Activated CD8-positive, alpha-beta memory T cell treated with anti-CD3 and anti-CD28 coated beads for 48 hours (primary cell): ENCODE measurements at places on chromosomes 2 and 18.

DNA sequence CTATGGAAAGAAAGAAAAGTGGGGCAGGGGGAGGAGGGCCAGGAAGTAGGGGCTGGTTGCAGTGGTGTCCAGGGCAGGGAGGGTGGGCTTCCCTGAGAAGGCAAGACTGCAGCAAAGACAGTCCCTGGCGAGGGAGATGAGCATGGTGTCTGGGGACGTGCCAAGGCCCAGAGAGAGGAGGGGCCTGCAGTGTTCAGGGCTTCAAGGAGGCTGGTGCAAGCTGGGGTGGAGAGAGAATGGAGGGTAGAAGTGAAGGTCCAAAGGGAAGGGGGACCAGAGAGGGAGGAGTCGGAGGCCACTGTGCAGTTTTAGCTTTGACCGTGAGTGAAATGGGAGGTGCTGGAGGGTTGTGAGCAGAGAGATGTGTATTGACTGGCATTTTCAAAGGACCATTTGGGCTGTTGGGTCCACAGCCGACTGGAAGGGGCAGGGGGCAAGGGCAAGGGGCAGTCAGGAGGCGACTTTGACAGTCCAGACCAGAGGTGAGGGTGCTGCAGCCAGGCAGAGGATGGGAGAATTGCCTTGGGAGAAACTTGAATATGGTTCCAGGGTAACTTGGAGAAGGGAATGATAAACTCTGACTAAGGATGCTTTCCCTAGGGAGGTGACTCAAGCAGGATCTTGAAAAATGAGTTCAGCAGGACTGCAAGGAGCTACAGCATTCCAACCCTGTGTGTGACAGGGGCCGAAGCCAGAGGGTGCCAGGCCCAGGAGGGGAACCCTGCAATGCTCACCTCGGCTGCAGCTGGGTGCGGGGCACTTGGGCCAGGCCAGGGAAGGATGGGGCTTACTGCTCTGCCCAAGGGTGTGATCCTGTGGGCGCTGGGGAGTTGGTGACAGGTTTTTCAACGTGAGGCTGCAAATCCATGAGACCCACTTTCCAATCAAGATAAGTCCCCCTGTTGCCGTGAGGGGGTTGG, 177.1 kb upstream of the HAAO start:
- no peak for DNase-seq

DNA sequence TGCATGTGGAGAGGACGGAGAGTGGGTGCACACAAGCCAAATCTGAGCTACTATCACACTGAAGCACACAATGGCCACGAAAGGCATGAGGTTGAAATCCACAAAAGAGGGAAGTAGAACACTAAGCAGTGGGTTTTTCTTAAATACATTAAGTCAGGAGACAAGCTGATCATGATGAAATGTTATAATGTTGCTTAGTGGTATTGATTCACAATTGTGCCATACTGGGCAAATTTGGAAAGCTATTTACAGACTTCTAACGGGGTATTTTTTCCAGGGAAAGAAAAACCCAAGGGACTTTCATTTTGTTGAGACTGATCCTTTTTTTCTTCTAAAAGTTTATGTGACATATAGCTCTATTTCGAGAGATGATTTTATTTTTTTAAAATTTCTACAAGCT, 100.8 kb upstream of the CNGA3 start:
- no peak for DNase-seq

GRCh38 chr2:239027391-239028252, 179.7 kb downstream of the TWIST2 start:
- DNase-seq, result no peak

DNA sequence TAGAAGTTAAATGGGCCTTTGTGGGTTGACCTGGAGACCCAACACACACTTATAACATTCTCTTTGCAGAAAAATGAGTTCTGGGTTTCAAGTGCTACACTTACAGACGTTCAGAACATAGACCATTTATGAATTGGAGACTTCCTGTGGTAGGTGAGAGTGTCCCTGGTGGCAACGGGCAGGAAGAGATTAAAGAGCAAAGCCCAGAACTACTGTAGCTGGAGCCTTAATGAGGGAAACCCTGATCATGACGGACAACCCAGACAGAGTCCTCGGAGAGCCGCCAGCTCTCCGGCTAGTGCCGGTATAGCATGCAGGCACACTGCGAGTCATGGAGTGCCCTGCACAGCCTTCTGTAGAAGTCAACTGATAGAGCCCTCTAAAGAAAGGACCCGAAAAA, 44.5 kb upstream of the RMDN2 start:
- DNase-seq, result no peak

GRCh38 chr2:55130849-55131248, 80.6 kb upstream of the RTN4 start:
- no peak for DNase-seq

DNA sequence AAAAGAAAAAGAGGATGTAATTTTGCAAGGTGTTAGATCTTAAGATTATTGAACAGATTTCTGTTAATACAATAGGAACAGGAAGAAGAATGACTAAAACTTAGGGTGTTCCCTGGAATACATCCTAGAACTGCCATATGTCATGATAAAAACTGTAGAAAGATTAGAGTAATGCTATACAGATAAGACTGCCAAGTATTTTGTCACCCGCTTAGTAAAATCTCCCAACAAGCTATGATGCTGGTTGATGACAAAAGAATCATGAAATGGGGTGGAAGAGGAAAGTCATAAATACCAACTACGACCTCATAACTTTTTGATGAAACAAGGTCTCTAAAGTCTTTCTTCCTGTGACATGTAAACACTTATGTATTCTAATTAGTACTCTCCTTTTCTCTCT, 163.6 kb upstream of the COL3A1 start:
- DNase-seq, result no peak

DNA sequence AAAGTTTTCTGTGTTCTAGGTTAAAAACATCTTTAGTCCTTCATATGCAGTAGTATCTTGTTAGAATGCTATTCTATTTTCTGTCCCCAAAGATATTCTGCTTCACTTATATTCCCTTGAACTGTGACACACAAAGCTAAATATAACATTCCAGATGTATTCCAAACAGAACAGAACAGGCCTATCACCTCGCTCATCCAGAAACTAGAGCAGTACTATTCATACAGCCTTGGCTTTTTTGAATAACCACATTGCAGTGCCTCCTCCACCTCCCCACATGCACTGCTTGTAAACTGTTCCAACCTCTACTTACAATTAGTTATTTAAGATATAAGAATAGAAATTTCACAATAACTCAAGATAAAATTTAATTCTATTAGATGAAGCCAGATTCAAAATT, 196.8 kb downstream of the EXOC6B start:
- no peak for DNase-seq

DNA sequence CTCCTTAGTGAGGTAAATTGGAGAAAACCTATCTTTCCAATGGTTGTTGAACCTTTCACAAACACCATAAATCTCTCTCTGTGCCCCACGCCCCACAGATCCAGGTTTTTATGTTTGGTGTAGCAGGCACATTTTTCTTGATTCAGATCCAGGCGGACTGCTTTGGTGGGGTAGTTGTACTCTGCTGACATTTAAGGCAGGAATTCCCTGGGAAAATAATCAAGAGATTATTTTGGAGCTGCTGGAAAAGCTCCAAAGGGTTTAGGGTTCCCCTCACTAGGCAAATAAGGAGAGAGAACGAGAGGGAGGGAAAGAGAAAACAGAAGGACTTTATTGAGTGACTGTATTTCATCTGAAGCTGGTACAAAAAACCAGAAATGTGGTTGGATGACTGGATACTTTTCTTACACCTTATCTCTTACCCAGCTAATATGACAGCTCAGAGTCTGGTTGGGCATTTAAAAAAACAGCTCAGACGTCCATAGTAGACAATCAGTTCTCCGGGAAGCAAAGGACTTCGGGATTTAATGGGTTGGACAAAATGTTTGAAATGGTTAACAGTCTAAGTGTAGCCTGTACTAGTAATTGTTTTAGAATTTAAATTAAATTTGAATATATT, 3.6 kb upstream of the AQP4 start:
- DNase-seq, result no peak

- DNase-seq, result no peak
These were observed 140.5 kb downstream of the ZFP36L2 start for GRCh38 chr2:43085929-43086328.

GRCh38 chr2:38353402-38353801, 23.7 kb downstream of the ATL2 start:
- DNase-seq, result no peak

- DNase-seq, result no peak
These were observed 70.4 kb upstream of the SKOR2 start for GRCh38 chr18:47321815-47322214.
